GM20000 (cell line): ENCODE measurements at places on chromosomes 3 and 15.

DNA sequence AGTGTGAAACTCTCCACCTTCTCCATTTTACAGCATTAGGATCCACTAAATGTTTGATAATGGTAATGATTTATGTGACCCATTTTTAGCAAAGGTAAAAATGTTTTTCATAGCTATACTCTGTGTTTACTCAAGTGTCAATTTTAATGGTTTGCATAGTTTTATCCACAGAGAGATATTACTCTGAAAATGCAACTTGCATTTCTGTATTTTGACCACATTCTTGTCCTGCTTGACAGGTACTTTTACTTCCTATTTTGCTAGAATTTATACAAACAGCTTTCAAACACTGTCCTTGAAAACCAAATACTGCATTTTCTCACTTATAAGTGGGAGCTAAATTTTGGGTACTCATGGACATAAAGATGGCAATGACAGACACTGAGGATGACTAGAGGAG lies 62.9 kb downstream of the SERPINI1 start:
- peak; percentile 6 for DNase-seq

- DNase-seq: no peak
Measured at GRCh38 chr3:111496894-111497559, 45.0 kb upstream of the CD96 start.

GRCh38 chr3:159854500-159855124 lies 134.0 kb upstream of the IL12A start:
- DNase-seq: no peak

GRCh38 chr15:26910715-26911114 lies 43.9 kb downstream of the GABRA5 start:
- DNase-seq: no peak

DNA sequence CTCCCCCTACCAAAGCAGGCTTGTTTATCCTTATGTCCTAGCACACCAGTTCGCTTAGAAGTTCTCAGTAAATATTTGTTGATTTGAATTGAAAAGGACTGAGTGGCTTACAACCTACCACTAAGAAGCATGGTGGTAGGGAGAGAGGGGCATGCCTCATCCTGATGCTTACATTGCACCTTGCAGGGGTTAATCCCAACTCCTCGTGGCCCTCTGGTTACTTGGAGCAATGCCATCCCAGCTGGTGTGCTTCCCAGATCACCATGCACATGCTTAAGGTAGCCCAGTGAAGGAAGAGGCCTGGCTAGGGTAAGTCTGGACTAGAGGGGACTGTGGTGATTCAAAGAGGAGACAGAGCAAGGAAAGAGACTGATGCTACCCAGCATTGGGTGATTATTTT lies 253.3 kb downstream of the CLSTN2 start:
- no peak for DNase-seq

- no peak for DNase-seq
Measured at GRCh38 chr3:186996356-186996755, 66.0 kb downstream of the ST6GAL1 start.

DNA sequence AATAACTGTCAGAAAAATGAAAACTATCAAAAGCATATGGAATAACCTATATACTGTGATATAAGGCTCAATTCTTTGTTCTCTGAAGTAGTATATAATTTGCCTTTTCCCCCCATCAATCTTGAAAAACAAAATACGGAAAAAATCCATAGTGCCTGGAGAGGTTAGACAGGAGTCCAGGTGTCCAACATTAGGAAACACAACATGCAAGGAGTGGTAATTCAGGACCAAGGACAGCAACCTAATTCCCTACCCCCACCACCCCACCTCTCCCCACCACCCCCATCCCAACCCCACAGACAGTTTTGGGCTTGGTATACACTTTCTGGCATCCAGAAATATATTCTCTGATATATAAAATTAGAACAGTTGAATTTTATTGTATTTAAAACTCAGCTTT lies 55.1 kb upstream of the SLC25A26 start:
- DNase-seq: no peak

DNA sequence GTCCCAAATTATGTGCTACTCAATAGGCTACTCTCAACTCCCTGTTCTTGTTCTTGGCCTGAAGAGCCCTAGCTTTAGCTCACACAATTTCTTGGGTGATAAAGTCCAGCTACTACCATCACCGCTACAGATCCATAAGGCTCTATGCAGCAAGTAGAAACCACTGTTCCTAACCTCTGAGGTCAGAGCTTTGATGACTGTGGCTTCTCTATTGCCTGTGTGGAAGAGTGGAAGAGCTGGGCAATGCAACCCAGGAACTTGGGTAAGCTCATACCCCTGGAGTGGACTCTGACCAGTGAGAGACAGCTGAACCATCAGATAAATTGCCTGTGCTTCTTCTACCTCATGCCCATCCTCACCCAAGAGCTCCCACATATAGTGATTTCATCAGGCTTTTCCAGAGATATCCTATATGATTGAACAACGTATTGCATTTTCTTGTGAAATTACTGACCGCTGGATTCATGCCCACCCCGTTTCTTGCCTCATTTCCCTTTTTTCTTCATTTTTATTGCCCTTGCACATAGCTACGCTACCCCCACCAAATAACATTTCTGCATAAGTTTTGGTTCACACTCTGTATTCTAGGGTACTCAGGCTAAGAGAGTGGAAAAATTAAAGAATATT lies 172.3 kb upstream of the MBNL1 start:
- no peak for DNase-seq

- no peak for DNase-seq
Measured at GRCh38 chr15:58015565-58015964, 49.9 kb downstream of the ALDH1A2 start.

- peak; percentile 60 for DNase-seq
Measured at GRCh38 chr15:90191794-90192509, 9.2 kb upstream of the SEMA4B start.

GRCh38 chr15:61655881-61656280 lies 404.4 kb downstream of the VPS13C start:
- DNase-seq: no peak

GRCh38 chr3:89946884-89947283 lies 839.5 kb downstream of the EPHA3 start:
- no peak for DNase-seq

DNA sequence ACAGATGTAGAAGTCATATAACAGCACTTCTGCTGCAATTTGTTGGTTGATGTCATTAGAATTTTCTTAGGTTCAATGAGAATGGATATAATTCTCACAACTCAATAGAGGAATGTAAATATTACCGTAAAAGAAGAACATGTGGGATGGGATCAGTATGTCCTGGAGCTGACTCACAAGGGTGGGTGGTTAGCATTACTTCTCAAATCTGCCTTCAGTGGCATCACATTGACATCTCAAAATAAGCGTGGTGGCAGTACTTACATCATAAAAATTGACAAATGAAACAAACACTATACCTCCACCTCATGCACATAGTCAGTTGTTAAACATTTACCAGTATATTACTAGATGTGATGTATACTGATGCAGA lies 1068.0 kb upstream of the CADM2 start:
- DNase-seq: no peak

GRCh38 chr15:80739919-80740318 lies 39.3 kb upstream of the CEMIP start:
- no peak for DNase-seq

- DNase-seq: no peak
Measured at GRCh38 chr3:38111696-38112377, 25.1 kb downstream of the ACAA1 start.

GRCh38 chr3:55066551-55067047 lies 138.7 kb upstream of the LRTM1 start:
- DNase-seq: no peak

DNA sequence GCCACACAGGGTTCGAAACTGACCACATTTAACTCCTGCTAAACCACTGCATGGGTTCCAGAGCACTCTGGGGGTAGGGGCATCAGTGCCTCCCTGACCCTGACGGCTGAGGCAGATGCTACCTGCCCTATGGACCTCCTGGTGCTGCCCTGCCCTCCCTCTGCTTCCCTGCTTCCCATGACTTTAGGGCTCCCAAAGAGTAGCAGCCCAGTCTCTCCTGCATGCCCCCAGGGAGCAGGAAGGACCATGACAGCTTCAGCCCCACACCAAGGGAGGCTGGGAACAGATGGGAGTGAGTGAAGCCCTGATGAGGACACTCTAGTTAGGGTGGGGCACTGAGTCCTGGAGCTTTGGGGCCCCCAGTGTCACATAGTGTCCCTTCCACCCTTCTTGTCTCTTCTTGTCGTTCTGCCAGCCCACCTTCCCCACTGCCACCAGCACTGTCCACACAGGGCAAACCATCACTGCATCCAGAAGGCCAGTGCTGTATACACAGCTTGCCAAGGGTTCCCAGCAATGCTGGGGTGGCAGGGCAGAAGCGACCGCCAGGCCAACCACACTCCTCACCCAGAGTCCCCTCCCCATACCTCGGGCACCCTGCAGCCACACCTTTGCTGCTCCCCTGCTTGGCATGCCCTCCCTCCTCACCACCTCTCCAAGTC lies 31.0 kb downstream of the SRPRB start:
- DNase-seq: no peak
